ENCODE measurements at places on chromosomes 2 and 18. TPM values are rescaled to one million over a fixed set of nuclear protein-coding genes. Genes with fewer than 3 reads are reported as not detected.

- no peak for DNase-seq
Measured at GRCh38 chr18:59861963-59862819, 37.6 kb upstream of the PMAIP1 start.

The ADAM23 gene
- polyA plus RNA-seq = 2.5 TPM

The CNDP1 gene
- 2.9 TPM for polyA plus RNA-seq

DNA sequence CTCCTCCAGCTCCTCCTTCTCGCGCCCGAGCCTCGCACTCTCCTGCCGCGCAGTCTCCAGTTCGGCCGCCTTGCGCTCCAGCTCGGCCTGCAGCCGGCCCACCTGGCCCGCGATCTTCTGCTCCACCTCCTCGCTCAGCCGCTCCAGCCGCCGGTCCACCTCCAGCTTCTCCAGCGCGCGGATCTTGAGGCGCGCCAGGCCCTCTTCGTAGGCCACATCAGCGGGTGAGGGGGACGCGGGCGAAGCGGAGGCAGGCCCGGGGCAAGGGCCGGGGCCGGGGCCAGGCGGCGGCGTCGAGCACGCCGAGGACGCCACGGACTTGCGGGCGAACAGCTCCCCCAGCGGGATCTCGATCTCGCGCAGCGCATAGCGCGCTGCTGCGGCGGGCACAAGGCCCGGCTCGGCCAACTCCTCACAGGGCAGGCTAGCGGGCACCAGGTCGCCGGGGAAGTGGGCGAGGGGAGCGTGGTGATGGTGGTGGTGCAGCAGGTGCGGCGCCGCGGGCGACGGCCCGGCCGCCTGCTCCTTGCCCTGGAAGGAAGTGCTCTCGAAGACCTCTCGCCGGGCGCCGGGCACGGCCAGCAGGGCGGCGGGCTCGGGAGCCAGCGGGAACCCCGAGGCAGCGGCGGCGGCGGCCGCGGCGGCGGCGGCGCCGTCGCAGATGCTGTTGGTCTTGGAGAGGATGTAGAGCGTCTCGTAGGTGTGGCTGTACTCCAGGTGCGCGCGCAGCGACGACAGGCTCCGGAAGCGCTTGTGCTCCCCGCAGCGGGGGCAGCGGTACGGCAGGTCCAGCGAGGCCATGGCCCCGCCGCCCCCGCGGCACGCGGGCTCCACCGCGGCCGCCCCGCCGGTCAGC lies 15.2 kb downstream of the FBXO41 start:
- DNase-seq = peak; percentile 63

The OTOS gene
- polyA plus RNA-seq = 1.5 TPM

DNA sequence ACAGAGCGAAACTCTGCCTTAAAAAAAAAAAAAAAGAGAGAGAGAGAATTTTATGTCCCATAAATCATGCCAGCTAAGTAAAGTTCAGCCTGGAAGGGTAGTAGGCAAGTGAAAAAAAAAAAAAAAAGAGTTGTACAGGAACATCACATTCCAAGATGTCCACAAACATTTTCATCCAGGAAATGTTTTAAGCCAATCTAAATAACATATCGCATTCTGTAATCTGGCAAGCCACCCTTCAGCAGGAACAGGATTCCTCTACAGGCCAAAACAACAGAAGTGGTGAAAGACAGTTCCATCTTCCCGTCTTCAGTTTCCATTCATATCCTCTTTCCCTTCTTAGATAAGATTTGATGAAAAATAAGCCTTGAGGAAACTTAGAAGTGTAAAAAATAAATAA lies 1108.1 kb upstream of the DDX18 start:
- no peak for DNase-seq

- DNase-seq = no peak
Measured at GRCh38 chr2:29990129-29990528, 68.7 kb upstream of the ALK start.

The SS18 gene
- polyA plus RNA-seq = 43.2 TPM

- DNase-seq = no peak
Measured at GRCh38 chr2:138718405-138718804, 61.8 kb downstream of the NXPH2 start.

The HOXD4 gene
- polyA plus RNA-seq = 12.1 TPM

DNA sequence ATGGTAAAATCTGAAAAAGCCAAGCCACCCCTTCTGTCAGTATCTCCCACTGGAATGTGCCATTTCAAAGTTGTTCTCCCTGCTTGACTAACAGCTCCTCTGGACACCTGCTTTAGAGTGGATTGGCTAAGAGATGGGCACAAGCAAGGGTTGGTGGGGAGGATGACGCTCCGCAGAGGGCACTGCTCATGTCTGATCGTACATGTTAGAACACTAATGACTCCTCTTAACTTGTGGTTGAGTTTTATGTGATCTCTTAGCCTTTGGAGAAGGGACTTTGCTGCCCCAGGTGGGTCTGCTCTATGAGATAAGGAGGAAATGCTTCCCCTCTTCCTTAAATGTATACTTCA lies 8.2 kb upstream of the KIAA2012 start:
- DNase-seq = no peak

The KCNF1 gene
- polyA plus RNA-seq = 0.67 TPM

DNA sequence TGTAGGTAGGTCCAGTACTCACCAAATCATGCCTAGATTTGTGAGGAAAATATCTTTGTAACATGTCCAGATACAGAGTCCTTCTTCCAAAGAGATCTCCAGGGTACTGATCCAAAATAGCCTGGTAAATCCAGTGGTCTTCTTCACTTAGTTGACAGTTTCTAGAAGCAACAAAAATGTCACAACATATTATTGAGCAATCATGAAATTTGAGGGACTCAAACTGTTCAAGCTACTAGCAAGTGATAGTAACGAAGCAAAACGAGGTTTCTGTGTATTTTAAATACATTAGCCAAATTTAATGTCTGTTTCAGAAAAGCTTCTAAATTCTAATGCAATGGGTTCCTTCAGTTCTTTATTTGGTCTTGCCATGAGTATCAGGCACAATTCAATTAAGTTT lies 142.8 kb downstream of the CCDC148 start:
- no peak for DNase-seq

The BIN1 gene
- 167 TPM for polyA plus RNA-seq

The DSG2 gene
- 20.5 TPM for polyA plus RNA-seq

The REG3A gene
- not detected for polyA plus RNA-seq

DNA sequence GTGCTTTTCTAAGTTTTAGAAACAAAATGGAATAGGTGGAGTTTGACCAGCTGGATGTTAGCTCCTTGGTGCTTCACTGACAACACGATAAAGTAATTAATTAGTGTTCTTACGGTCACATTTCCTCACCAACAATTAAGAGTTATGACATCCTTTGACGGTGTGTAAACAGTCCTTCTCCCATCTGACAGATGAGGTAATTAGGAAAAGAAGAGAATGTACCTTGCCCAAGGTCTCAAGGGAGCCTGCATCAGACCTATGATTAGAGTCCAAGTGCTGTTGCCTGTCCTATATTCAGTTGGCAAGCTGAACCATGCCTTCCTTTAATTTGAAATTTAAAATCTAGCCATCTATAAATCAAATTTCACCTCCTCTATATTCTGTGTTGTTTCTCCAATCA lies 48.3 kb upstream of the STK17B start:
- DNase-seq = no peak

DNA sequence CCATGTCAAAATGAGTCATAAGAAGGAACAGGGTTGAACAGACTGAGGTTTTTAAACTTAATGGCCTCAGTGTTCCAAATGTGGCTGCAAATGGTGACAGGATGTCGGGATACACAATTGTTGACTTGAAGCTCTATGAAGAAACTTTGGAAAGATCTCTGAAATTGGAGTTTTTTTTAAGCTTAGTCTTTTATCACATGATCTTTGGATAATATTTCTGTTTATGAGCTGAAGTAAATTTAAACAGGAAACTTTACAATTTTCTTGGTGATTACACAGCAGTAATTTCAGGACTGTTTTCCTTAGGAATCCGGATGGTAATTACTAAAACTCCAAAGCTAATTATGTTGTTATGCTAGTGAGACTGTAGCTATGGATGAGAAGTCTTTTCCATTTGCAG lies 199.1 kb upstream of the NRXN1 start:
- DNase-seq = no peak

DNA sequence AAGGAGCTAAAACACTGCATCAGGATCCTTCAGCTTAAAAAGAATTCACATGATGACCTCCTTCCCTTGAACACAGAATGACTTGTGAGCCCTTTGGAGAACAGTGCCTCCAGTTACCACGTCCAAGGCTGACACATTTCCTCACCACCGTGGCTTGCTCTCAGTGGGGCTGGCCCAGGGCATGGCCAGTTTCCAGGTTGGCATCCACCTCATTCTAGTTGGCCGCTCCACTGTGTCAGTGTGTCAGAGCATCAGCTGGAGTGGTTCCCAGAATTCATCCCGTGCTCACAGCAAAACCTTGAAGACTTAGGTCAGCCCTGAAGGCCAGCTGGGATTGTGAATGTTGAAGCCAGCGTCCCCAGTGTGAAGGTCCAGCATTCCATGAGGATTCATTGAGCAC lies 158.5 kb downstream of the INSIG2 start:
- no peak for DNase-seq

The WDR35 gene
- 6.0 TPM for polyA plus RNA-seq

DNA sequence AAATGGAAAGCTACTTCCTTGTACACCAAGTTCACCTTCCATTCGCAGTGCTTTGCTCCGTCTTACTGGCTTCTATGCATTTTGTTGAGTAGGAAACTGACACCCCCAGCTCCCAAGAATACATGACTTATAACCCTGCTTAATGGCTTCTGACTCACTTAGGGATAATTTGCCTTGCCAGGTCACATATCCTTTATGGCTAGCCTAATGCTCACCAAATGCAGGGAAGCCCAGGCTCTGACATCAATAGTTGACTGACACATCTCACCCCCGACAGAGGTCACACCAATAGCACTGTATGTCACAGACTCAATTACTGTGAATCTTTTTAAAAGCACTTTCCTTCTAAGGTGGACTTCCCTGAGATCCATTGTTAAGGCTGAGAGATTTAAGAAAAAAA lies 147.2 kb downstream of the DTNA start:
- no peak for DNase-seq

The HJURP gene
- not detected for polyA plus RNA-seq

DNA sequence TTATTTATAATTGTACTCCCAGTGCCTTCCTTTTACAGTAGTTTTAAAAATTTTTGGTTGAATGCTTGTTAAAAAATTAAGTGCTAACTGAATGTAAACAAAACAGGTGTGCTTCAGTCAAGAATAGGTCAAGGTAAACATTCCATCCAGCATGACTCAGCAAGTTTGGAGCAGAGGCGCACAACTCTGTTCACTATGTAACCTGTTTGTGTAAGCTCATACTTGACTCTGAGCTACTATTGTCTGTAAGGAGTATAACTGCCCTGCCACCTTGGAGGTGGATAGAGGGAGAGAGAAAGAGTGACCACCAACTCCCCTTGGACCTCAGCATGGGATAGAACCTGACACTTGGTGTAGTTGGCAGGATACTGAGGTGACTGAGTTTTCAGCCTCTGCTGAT lies 207.4 kb upstream of the SYT4 start:
- no peak for DNase-seq

GRCh38 chr2:29923110-29923721 lies 1.8 kb upstream of the ALK start:
- DNase-seq = peak; percentile 90

- no peak for DNase-seq
Measured at GRCh38 chr2:15983496-15983895, 43.1 kb downstream of the MYCN start.

GRCh38 chr2:227536445-227536844 lies 62.2 kb upstream of the SCYGR2 start:
- no peak for DNase-seq

GRCh38 chr2:238938003-238938400 lies 90.1 kb downstream of the TWIST2 start:
- no peak for DNase-seq

GRCh38 chr2:100283724-100284501 lies 38.4 kb downstream of the LONRF2 start:
- no peak for DNase-seq

DNA sequence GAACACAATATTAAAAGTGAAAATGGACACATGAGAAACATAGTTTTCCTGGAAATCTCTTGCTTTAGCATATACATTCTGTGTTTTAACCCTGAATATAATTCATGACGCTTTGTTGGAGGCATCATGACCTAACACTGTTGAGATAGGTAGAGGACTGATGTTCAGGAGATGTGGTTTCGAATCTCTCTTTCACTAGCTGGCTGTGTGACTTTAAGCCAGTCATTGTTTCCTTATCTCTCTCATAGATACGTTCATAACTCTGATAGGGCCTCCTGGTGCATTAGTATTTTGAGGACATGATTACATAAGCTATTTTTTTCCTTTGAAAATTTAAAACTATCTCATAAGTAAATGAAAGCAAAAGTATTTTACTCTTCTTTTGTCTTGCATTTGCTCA lies 179.0 kb upstream of the DTNA start:
- DNase-seq = no peak

The CFC1 gene
- polyA plus RNA-seq = not detected

GRCh38 chr2:172843266-172843582 lies 107.6 kb downstream of the RAPGEF4 start:
- no peak for DNase-seq

The ASIC4 gene
- polyA plus RNA-seq = not detected

GRCh38 chr18:34495506-34495905 lies 214.6 kb upstream of the DTNA start:
- no peak for DNase-seq

DNA sequence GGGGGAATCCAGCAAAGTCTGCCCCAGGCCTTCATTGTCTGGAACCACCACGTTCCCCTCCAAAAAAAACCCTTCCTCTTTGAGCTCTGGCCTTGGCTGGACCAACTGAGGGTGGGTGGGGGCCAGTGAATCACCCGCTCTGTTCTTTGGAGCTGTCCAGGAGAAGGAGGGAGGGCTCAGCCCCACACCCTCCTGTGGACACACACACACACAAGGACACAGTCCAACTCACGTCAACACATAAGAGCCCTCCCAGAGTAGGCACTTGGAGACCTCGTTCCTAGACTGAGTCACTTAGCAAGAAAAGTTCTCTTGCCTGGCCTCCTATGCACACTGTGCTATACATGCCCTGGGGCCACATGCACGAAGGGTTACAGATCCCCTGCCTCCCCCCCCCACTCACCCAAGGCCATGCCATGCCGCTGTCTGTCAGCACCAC lies 1.2 kb upstream of the TNS1 start:
- DNase-seq = no peak

- no peak for DNase-seq
Measured at GRCh38 chr2:179562330-179562885, 297.8 kb upstream of the SESTD1 start.

DNA sequence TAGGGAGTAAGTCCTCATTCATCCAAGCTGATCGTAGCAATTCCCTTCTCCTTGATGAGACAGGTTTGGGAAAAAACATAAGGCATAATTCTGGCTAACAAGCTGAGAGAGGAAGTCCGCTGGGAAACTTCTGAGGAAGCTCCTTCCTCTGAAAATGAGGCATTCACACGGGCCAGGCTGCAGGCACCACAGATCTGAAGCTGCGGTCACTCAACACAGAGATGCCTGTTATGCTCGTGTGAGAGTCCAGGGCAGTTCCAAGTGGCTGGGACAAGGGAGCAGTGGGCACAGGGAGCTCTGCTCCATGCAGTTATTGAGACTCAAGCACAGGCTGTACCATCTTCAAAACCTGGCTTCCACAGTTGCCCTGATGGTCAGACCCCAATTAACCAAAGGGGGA lies 200.9 kb upstream of the ID2 start:
- DNase-seq = no peak

The EN1 gene
- not detected for polyA plus RNA-seq

The RAX gene
- polyA plus RNA-seq = not detected

Data from kidney (tissue), 22 donors.